CD4-positive, alpha-beta T cell treated with Interleukin-2 at 100 ng/mL for 4 hours (primary cell): ENCODE measurements at places on chromosomes 5 and 9.

GRCh38 chr5:159671886-159672285 lies 244.4 kb upstream of the ADRA1B start:
- DNase-seq = no peak

DNA sequence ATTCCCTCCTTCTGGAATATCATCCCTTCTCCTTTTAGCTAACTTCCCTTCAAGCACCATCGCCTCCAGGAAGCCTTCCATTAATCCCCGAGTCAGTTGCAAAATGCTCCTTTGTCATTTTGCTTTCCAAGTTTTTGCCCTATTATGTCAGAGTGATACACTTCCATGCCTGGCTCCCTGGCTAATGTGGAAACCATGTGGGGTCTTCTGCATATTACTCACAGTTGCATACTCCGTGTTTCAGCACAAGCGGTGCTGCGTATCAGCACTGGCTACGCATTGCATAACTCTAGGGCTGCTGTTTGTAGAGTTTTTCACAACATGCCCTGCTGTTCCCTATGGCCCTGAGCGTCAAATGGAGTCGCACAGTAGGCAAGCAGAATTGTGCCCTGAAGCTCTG lies 1.9 kb downstream of the TEX53 start:
- DNase-seq = no peak

- no peak for DNase-seq
These were observed 116.2 kb downstream of the PRELID2 start for GRCh38 chr5:145718956-145719355.

- DNase-seq = no peak
These were observed 66.6 kb downstream of the ZNF474 start for GRCh38 chr5:122195802-122196394.

DNA sequence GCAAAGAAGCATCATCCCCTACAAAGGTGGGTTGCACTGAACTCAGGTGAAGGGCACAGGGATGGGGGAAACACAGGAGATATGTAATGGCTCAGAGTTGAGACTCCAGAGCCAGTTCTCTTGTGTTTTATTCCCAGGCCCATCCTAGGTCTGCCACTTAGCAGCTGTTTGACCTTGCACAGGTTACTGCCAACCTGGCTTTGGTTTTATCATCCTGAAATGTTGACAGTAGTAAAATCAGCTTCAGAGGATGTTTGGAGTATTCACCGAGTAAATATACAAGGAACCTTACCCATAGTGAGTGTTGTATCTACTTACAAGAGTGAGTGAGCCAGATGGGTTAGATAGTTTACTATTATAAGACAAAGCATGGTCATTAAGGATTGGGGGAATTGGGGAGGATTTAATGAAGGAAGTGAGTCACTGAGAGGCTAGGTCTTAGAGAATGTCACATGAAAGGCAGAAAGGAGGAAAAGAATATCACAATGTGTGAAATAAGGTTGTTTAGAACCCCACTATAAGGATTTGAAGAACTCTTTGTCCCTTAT lies 141.3 kb downstream of the MAN2A1 start:
- DNase-seq = no peak

- no peak for DNase-seq
These were observed 94.6 kb downstream of the KDM4C start for GRCh38 chr9:6852243-6852963.

DNA sequence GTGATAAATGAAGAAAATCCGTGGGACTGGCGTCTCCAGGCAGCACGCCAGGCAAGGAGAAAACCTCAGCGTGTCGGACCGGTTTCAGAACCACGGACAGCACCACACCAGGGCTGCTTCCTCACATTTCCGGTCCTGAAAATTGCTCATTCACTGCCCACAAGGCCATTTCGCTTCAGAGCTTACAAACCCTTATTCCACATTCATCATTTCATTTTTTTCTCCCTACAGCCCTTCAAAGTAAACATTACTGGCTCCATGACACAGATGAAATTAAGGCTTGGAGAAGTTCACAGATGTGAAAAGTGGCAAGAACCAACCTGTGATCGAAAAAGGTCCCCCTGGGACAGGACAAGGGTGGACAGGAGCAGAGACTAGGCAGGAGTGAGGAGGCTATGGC lies 1.5 kb upstream of the GPRIN1 start:
- DNase-seq = peak; percentile 46
